Fibroblast of the aortic adventitia (primary cell): ENCODE measurements at places on chromosomes 4 and X. TPM values are rescaled to one million over a fixed set of nuclear protein-coding genes. Genes with fewer than 3 reads are reported as not detected.

GRCh38 chr4:62126064-62126732 is 926.1 kb downstream of the ADGRL3 start:
- no peak for DNase-seq

DNA sequence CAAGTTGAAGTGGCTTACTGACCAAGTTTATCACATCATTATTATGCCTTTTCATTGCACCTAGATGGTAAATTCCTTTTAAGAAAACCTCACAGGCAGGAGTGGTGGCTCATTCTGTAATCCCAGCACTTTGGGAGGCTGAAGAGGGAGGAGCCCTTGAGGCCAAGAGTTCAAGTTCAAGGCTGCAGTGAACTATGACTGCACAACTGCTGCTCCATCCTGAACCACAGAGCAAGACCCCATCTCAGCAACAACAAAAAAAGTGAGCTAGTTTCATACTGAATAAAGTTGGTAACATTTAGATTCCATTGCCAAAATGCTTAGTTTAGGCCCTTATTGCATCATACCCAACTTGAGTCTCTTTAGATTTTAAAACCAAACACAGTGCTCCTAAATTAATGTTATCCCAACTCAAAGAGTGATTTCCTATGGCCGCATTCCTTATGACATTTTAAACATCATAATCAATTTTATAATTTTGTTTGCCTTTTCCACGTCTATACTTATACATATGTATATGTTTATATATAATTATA is 36.0 kb downstream of the PDS5A start:
- DNase-seq, result no peak

GRCh38 chr4:150280081-150280895 is 202.0 kb downstream of the DCLK2 start:
- peak; percentile 63 for DNase-seq

DNA sequence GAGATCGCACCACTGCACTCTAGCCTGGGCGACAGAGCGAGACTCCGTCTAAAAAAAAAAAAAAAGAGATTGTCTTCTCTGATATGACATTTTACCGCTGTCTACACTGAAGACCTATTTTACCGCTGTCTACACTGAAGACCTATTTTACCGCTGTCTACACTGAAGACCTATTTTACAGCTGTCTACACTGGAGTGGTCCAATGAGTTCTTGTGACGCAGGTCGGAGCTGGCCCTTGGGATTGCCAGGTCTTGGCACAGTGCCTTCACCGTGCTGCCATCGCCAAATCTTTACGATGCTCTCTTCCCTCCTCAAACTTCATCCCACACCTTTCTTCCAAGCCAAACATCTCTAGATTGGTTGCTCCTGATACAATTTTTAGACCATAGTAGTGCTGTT is 183.1 kb upstream of the FAT1 start:
- no peak for DNase-seq

- peak; percentile 87 for DNase-seq
Measured at GRCh38 chrX:13747836-13748235, 13.3 kb downstream of the OFD1 start.

GRCh38 chr4:149161247-149161646 is 654.4 kb downstream of the IQCM start:
- peak; percentile 31 for DNase-seq

- peak; percentile 71 for DNase-seq
Measured at GRCh38 chrX:108415891-108416290, 22.3 kb downstream of the COL4A6 start.

DNA sequence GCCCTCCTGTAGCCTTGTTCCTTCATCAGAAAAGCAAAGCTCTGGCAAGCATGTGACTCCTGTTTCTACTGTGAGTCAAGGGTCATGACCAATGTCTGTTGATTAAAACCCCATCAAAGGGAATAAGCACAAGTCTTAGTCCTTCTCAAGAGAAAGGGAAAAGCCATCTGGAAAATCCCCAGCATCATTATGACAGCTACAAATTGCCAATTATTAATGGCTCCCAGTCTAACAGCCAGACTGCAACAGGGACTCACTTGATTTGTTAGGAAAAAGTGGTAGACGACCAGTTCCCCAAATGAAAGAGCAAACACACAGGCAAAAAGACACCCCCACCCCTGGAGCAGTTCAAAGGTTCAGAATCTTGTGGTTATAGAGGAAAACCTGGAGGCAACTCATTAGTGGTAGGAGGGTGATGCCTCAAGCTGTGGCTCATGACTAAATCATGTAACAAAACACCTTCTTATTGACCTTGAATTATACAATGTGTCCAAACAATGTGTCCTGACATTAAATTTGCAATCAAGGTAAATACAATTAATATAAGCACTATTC is 315.7 kb downstream of the HNRNPD start:
- DNase-seq, result no peak

GRCh38 chr4:90458576-90458975 is 331.4 kb downstream of the CCSER1 start:
- no peak for DNase-seq

DNA sequence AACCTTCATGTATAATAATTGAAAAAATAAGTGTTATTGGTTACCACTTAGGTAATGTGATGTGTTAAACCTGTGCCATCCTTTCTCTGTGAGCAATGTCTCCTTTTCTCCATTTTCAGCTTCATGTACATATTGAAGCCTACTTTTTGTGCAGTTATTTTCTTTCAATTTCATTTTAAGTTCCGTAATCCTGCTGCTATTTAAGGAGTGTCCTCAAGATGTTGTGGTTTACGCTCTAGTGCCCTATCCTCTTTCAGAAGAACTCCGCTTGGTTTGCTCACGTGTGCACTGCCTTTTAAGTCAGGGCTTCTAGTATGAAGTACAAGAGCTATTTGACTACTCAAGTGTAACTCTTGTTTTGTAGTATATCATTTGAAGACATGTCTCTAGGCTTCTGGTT is 2253.2 kb upstream of the TENM3 start:
- DNase-seq, result no peak

DNA sequence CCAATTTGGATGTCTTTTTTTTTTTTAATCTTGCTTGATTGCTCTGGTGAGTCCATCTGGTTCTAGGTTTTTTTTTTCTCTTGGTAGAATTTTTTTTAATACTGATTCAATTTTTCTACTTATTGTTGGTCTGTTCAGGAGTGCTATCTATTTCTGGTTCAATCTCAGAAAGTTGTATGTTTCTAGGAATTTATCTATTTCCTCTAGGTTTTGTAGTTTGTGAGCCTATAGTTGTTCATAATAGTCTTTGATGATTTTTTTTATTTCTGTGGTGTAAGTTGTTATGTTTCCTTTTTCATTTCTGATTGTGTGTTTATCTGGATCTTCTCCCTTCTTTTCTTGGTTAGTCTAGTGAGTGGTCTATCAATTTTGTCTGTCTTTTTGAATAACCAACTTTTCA is 129.6 kb downstream of the FAM13A start:
- no peak for DNase-seq

GRCh38 chr4:40623707-40624106 is 6.0 kb downstream of the RBM47 start:
- no peak for DNase-seq

DNA sequence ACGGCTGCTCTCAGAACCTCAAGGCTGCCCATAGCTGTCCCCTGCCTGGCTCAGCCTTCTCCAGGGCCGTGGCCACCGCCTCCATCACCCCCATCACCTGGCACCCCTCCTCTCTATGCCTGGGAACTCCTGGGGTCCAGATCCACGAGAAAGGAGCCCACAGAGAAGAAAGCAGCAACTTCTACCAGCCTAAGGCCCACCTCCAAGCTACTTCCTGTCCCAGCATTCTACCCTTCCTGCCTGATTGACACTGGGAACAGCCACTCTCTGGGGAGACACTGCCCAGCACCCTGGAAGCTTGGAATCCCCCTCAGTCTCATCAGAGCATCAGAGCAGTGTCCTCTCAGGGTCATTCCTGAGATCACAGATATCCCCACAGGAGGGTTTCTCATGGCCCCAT is 36.9 kb upstream of the PROM1 start:
- DNase-seq, result no peak

GRCh38 chrX:18351784-18352183 is 2.7 kb downstream of the SCML2 start:
- DNase-seq, result no peak

- DNase-seq, result no peak
Measured at GRCh38 chrX:38318196-38318595, 9.1 kb downstream of the RPGR start.

GRCh38 chrX:46649421-46650260 is 76.1 kb downstream of the CHST7 start:
- no peak for DNase-seq

- peak; percentile 77 for DNase-seq
Measured at GRCh38 chr4:148065075-148065474, 333.2 kb downstream of the ARHGAP10 start.

GRCh38 chr4:8319061-8319460 is 49.5 kb downstream of the HTRA3 start:
- no peak for DNase-seq

DNA sequence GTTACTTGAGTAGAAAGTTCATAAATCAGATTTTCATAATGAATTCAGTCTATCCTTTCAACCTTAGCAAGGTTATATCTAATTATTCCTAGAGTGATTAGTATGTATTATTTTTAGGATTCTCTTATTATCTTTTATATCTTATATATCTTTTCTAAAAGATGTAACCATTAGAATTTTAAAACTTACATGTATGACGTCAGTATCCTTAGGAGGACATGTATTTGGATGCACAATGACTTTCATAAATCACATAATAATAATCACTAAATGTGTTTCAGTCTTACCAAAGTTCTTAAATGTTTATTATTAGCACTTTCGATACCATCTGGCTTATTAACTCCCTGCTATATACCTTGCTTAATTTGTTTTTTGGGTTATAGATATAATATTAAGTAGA is 1400.5 kb upstream of the IGFBP7 start:
- no peak for DNase-seq

DNA sequence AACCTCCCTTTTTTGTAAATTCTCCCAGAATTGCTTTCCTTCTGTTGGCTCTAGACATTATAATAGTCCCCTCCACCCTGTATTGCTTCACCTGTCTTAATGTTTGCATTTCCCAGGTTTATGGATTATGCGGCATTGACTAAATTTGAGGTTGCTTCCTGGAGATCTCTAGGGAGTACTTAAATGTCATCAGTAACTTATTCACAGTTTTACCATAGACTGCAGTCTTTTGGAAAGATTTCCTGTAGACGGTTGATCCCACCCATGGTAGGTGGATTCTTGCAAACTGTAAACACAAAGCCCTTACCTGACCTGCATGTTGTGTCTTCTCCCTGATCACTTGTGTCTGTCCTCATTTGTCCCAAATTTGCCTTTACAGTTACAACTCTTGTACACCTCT is 6.2 kb upstream of the NOX1 start:
- DNase-seq, result no peak

DNA sequence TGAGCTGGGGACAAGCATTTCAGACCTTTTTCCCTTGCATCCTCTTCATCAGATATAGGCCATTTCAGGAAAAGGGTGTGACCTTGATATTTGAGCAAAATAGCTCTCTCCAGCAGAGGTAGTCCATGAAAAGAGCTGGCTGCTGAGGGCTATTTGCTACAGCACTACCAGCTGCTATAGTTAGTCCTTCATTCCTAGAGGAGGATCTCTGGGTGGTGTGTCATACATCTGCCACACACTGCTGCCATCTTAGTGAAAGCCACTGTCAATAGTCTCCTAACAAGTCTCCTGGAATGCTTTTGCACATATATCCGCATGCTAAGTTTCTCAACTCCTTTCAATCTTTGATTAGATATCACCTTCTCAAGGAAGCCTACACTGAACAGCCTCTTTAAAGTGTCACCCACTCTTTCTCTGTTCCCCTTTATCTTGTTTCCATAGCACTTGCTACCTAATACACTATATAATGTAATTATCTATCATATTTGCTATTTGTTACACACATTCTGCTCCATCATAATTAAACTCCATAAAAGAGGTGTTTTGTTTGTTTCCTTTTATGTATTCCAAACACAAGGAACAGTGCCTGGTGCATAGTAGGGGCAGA is 131.9 kb downstream of the TBC1D19 start:
- no peak for DNase-seq

GRCh38 chr4:14908635-14909034 is 93.6 kb upstream of the CPEB2 start:
- no peak for DNase-seq

DNA sequence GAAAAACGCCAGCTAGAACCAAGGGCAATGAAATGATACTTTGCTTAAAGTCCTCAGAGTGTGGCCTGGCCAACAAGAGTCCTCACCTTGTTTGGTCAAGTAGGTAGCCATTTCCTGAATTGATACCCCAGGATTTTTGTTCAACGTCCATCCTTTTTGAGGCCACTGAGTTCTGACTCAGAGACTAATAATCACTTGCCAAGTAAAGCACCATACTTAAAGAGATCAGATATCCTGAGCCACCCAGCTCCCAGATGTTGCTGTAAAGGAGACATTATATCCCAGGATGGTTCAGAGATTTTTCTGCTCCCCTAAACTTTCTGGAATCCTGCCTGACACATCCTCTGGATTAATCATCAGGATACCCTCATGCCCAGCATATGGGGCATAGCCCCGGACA is 190.9 kb downstream of the RAP1GDS1 start:
- DNase-seq, result peak; percentile 25

DNA sequence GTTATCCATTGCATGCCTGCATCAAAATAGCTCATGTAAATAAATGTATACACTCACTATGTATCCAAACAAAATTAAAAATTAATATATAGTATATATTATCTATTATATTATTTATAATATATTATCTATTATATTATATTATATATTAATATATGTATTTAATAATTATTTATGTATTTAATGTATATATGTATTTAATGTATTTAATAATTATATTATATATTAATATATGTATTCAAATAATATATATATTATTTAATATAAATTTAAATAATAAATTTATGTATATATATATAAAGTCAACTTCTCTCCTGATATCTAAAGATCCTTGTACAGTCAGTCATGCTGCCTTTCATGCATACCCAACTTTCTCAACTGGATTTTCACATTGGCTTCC is 82.4 kb downstream of the GPM6A start:
- DNase-seq, result no peak

- no peak for DNase-seq
Measured at GRCh38 chr4:38377195-38377594, 286.8 kb upstream of the KLF3 start.

Gene SLITRK2
- total RNA-seq, result not detected in 2 replicates

Gene CXXC4
- under 0.01 TPM in 1 of 2 replicates, not detected in the other for total RNA-seq

Gene CCNB3
- total RNA-seq, result 0.09 and 0.82 TPM in 2 replicates

Gene SRPK3
- 0.54 TPM in 1 of 2 replicates, not detected in the other for total RNA-seq

Gene FHL1
- total RNA-seq, result 41.9 and 98.1 TPM in 2 replicates

Gene HOPX
- total RNA-seq, result 0.36 TPM in 1 of 2 replicates, not detected in the other

Gene GYG2
- total RNA-seq, result 1.1 and 4.3 TPM in 2 replicates

Gene RNF212
- total RNA-seq, result 2.8 and 6.9 TPM in 2 replicates

Gene FGF16
- total RNA-seq, result 1.8 and 5.9 TPM in 2 replicates

Gene LDOC1
- total RNA-seq, result 6.9 and 12.3 TPM in 2 replicates

Gene TSPAN7
- 0.09 and 0.82 TPM in 2 replicates for total RNA-seq

Gene AKAP17A
- total RNA-seq, result 9.5 and 16.9 TPM in 2 replicates

Gene CT55
- not detected in 2 replicates for total RNA-seq

Gene POU4F2
- not detected in 2 replicates for total RNA-seq

Gene SAGE1
- total RNA-seq, result not detected in 2 replicates

Gene RNF128
- 0.82 and 12.6 TPM in 2 replicates for total RNA-seq
